ENCODE measurements at places on chromosomes 12 and 14. TPM values are rescaled to one million over a fixed set of nuclear protein-coding genes. Genes with fewer than 3 reads are reported as not detected.

CPNE6 gene
- not detected for total RNA-seq

CCDC175 gene
- total RNA-seq: not detected

GAS2L3 gene
- 132 TPM for total RNA-seq

GRCh38 chr14:58513272-58513671 lies 85.8 kb downstream of the KIAA0586 start:
- H3K36me3 ChIP-seq: no peaks in the 10 kb centered on the region
- H3K4me3 ChIP-seq: no peak overlapping the region
- no peak for DNase-seq
- no peaks in the 10 kb centered on the region for H3K27me3 ChIP-seq

DNA sequence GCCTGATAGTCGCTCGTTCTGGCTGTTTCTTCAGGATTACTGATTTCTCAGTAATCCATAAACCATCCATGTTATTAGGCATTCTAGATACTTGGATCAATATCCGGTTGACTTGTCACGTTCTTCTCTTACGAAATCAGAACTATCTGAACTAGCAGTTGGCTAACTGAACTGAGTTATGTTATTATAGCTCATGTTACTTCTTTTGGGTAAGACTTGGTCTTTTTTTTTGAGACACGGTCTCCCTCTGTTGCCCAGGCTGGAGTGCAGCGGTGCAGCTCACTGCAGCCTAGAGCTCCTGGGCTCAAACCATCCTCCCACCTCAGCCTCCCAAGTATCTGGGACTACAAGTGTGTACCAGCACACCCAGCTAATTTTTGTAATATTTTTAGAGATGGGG lies 178.6 kb downstream of the PRKCH start:
- no peaks in the 10 kb centered on the region for H3K27me3 ChIP-seq
- H3K4me1 ChIP-seq: peaks cover 22% of the 10 kb centered on the region
- no peak overlapping the region for H3K27ac ChIP-seq
- H3K36me3 ChIP-seq: no peaks in the 10 kb centered on the region
- no peak for DNase-seq
- H3K4me3 ChIP-seq: no peak overlapping the region

- H3K27me3 ChIP-seq: no peaks in the 10 kb centered on the region
- H3K4me3 ChIP-seq: no peak overlapping the region
- DNase-seq: no peak
- no peaks in the 10 kb centered on the region for H3K4me1 ChIP-seq
Observed at GRCh38 chr12:100345020-100345767, 11.7 kb upstream of the SLC17A8 start.

Measured in Calu3 (cell line).